Activated B cell treated with CpG ODN at 0.5 μM for 24 hours (primary cell): ENCODE measurements at places on chromosomes 2 and 18. TPM values are rescaled to one million over a fixed set of nuclear protein-coding genes. Genes with fewer than 3 reads are reported as not detected.

The CYP27A1 gene
- total RNA-seq, result 0.49 and 0.55 TPM in 2 replicates

The ICA1L gene
- 7.3 and 10.2 TPM in 2 replicates for total RNA-seq

The SLC14A1 gene
- total RNA-seq, result 1.2 and 2.0 TPM in 2 replicates

DNA sequence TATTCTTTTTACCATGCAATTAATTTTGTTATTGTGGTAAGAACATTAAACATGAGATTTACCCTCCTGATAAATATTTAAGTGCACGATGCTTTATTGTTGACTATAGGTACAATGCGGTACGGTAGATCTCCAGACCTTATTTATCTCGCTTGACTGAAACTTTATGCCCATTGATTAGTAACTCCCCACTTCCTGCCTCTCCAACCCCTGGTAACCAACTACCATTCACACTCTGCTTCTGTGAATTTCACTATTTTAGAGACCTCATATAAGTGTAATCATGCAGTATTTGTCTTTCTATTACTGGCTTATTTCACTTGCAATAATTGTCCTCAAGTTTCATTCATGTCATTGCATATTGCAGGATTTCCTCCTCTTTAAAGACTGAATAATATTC is 195.7 kb upstream of the ID2 start:
- DNase-seq, result no peak

GRCh38 chr2:103738108-103738507 is 976.3 kb downstream of the TMEM182 start:
- DNase-seq, result no peak
